ENCODE measurements at places on chromosomes 5 and 9. TPM values are rescaled to one million over a fixed set of nuclear protein-coding genes. Genes with fewer than 3 reads are reported as not detected.

- no peak for DNase-seq
Measured at GRCh38 chr5:17143335-17143734, 74.1 kb upstream of the BASP1 start.

DNA sequence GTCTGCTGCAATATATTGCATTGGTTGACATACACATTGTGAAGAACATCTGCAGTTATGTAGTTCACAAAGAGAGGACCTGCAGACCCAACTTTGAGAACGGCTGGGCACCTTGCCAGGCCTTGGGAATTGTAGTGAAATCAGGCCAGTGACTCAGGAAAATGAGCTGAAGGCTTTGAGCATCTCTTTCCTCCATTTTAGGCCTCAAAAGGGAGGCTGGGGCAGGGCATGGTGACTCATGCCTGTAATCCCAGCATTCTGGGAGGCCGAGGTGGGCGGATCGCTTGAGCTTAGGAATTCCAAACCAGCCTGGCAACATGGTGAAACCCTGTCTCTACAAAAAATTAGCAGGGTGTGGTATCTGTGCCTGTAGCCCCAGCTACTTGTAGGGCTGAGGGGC, 1.4 kb upstream of the IPPK start:
- peak; percentile 24 for DNase-seq

DNA sequence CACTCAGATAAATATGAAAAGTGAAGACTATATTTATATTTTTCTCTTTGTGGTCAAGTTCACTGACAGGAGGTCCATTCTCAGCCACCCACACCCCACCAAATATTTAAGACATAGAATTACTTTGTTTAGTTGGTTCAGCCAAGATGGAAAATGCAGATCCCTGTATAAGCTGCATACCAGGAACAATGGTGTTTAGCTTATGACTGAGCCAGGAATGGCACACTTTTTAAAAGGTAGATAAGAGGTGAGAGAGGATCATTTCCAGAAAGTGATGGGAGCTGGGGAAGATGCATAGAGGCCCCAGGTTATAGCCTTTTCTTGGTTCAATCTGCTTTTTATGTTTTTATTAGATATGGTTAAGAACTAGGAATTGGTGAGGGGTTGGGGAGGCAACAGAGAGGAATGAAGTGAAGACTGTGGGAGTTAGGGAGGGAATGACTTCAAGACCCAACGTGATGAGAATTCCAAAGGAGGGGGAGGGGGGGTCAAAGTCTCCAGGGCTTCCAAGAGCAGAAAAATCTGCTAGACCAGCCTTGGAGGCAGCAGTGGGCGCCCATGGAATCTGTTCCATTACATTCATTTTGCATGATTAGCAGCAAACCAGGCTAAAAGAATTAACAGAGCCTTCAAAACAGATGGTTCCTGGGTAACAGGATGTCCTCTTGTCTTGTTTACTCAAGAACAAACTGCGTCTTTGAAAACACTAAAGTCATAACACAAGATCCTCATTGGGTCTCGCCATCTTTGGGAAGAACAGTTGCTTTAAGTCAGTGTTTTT, 95.2 kb downstream of the FGF1 start:
- DNase-seq = no peak

The TTC16 gene
- total RNA-seq = 5.3 TPM
